Kidney (tissue), 22 donors: ENCODE measurements at places on chromosomes 1 and 21. TPM values are rescaled to one million over a fixed set of nuclear protein-coding genes. Genes with fewer than 3 reads are reported as not detected.
A peak's percentile ranks its signal among the peaks of the same experiment; 100 is the strongest.

- peak overlapping the region; percentile 84 for H3K4me3 ChIP-seq
- no peaks in the 10 kb centered on the region for H3K36me3 ChIP-seq
- DNase-seq: peak; percentile 74
- peaks cover 19% of the 10 kb centered on the region for H3K4me1 ChIP-seq
Observed at GRCh38 chr1:228081578-228082213, 812 bp upstream of the ARF1 start.

- H3K27ac ChIP-seq: no peak overlapping the region
- no peak overlapping the region for H3K4me3 ChIP-seq
- no peaks in the 10 kb centered on the region for H3K27me3 ChIP-seq
- H3K36me3 ChIP-seq: peaks cover 2% of the 10 kb centered on the region
- no peak for DNase-seq
Observed at GRCh38 chr1:245188403-245188802, 33.6 kb downstream of the KIF26B start.

DNA sequence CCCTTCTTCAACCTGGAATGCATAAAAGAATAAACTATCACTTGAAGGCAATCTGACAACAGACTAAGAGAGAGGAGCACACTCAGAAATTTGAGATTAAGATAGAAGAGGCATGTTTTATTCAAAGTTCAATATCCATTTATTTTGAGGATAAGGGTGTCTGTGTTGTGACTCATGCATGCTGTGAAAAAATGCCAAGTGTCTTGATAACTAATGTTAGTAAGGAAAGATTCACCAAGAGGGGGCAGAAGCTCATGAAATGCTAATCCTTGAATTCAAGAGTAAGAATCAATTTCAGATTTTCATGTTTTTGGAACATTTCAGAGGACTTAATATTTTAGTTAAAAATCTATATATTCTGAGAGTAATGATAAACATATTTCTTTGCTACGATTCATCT lies 94.0 kb downstream of the IFI44 start:
- H3K36me3 ChIP-seq: no peaks in the 10 kb centered on the region
- H3K27ac ChIP-seq: no peak overlapping the region
- no peaks in the 10 kb centered on the region for H3K27me3 ChIP-seq
- H3K4me3 ChIP-seq: no peak overlapping the region

- H3K36me3 ChIP-seq: no peaks in the 10 kb centered on the region
- H3K27me3 ChIP-seq: no peaks in the 10 kb centered on the region
- peaks cover 2% of the 10 kb centered on the region for H3K4me1 ChIP-seq
- no peak for DNase-seq
- peak overlapping the region; percentile 71 for H3K4me3 ChIP-seq
Observed at GRCh38 chr1:222616525-222616924, 1.4 kb upstream of the MIA3 start.

GRCh38 chr1:229986737-229987337 lies 80.2 kb upstream of the GALNT2 start:
- no peak overlapping the region for H3K4me3 ChIP-seq
- DNase-seq: no peak
- no peaks in the 10 kb centered on the region for H3K27me3 ChIP-seq
- no peaks in the 10 kb centered on the region for H3K36me3 ChIP-seq

Gene RNF207
- 43.6 TPM for total RNA-seq

GRCh38 chr1:152067929-152068328 lies 20.9 kb downstream of the TCHHL1 start:
- DNase-seq: no peak
- no peaks in the 10 kb centered on the region for H3K4me1 ChIP-seq
- H3K4me3 ChIP-seq: no peak overlapping the region
- no peaks in the 10 kb centered on the region for H3K27me3 ChIP-seq

DNA sequence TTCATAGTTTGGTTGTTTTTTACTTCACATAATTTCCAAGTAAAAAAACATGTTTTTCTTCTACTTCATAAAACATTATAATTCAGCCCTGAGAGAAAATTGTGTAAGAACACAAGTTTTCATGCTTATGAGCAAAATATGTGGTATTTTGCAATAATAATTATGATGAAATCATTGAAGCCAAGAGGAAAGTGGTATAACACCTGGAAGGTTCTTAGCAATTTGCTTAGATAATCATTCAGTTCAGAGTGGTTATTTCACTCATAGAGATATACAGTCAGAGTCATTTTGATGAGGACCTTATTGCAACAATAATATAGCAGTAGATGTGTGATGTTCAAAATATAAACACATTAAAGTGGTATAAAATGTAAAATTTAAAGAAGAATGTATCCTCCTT lies 94.5 kb downstream of the PLPPR4 start:
- no peak overlapping the region for H3K27ac ChIP-seq
- H3K36me3 ChIP-seq: no peaks in the 10 kb centered on the region
- H3K4me3 ChIP-seq: no peak overlapping the region
- no peak for DNase-seq

- no peaks in the 10 kb centered on the region for H3K27me3 ChIP-seq
- H3K4me3 ChIP-seq: no peak overlapping the region
- no peak for DNase-seq
- H3K36me3 ChIP-seq: no peaks in the 10 kb centered on the region
- no peaks in the 10 kb centered on the region for H3K4me1 ChIP-seq
- no peak overlapping the region for H3K27ac ChIP-seq
Observed at GRCh38 chr1:242139442-242139841, 140.5 kb upstream of the MAP1LC3C start.

- no peak for DNase-seq
- H3K36me3 ChIP-seq: peaks cover 44% of the 10 kb centered on the region
- no peak overlapping the region for H3K27ac ChIP-seq
- H3K4me3 ChIP-seq: no peak overlapping the region
- H3K4me1 ChIP-seq: peaks cover 10% of the 10 kb centered on the region
- no peaks in the 10 kb centered on the region for H3K27me3 ChIP-seq
Observed at GRCh38 chr1:77948841-77949424, 29.9 kb downstream of the FUBP1 start.

Gene OSCP1
- total RNA-seq: 22.0 TPM

- no peaks in the 10 kb centered on the region for H3K4me1 ChIP-seq
- no peaks in the 10 kb centered on the region for H3K36me3 ChIP-seq
- DNase-seq: no peak
- H3K27ac ChIP-seq: no peak overlapping the region
Observed at GRCh38 chr1:109246141-109246551, 3.2 kb upstream of the CELSR2 start.

- peaks cover 2% of the 10 kb centered on the region for H3K4me1 ChIP-seq
- DNase-seq: no peak
- H3K36me3 ChIP-seq: no peaks in the 10 kb centered on the region
- H3K27me3 ChIP-seq: no peaks in the 10 kb centered on the region
- H3K4me3 ChIP-seq: no peak overlapping the region
Observed at GRCh38 chr1:23593042-23593521, 33.8 kb upstream of the ID3 start.

- peaks cover 70% of the 10 kb centered on the region for H3K36me3 ChIP-seq
- no peaks in the 10 kb centered on the region for H3K27me3 ChIP-seq
- H3K27ac ChIP-seq: no peak overlapping the region
- peaks cover 2% of the 10 kb centered on the region for H3K4me1 ChIP-seq
- H3K4me3 ChIP-seq: no peak overlapping the region
Observed at GRCh38 chr1:110040548-110040947, 6.1 kb downstream of the STRIP1 start.

Gene SPRR1A
- total RNA-seq: not detected
